ENCODE measurements at places on chromosomes 4 and X.

DNA sequence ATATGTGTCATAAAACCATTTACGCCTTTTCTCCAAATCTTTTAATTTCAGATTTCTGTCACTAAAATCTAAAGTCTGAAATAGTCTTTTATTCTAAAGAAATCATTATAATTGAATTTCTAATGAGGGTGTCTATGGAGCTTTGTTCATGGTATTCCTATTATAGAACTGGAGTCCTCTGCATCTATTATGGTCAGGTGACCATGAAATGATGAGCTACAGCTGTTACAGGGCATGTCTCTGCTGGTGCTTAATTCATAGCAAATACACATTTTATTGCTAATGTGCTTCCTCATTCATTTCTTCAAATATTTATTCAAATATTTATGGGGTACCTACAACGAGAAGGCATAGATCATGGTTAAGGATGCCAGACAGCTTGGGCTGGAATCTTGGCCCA is 126.1 kb downstream of the NAA11 start:
- DNase-seq = no peak

DNA sequence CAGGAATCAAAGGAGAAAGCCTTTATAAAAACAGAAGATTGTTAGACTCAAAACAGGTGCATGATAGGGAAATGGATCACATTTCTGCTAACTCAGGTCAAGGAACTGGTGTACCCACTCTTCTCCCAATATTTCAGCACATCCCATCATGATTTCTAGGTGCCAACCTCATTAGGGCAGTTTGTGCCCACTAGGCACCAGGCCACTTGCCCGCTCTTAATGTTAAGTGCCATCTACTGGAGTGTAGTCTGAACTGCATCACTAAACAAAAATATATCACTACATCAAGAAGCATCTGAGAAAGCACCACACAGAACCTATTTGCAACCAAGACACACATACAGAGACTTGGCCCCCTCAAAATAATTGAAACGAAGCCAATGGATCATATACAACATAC is 140.4 kb upstream of the GRID2 start:
- no peak for DNase-seq

GRCh38 chr4:44583393-44583792 is 68.0 kb downstream of the YIPF7 start:
- DNase-seq = peak; percentile 20

DNA sequence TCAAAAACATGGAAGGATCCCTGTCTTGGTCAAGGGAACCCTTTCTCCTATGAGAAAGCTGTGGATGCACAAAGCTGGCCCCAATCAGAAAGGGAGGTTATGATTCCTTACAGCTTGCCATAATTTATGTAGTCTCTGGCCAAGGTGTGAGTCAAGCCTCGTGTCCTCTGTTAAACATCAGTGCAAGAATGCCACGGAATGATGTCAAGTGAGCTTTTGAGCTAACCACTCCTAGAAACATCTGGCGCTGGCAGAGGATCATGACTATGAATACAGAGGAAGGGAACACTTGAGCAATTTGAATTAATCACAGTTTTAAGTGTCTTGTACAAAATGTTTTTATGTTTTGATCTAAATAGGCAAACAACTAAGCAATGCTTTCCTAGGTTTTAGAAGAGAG is 51.5 kb upstream of the RAP2C start:
- no peak for DNase-seq

- DNase-seq = no peak
These were observed 49.4 kb downstream of the ANXA3 start for GRCh38 chr4:78601013-78601412.

DNA sequence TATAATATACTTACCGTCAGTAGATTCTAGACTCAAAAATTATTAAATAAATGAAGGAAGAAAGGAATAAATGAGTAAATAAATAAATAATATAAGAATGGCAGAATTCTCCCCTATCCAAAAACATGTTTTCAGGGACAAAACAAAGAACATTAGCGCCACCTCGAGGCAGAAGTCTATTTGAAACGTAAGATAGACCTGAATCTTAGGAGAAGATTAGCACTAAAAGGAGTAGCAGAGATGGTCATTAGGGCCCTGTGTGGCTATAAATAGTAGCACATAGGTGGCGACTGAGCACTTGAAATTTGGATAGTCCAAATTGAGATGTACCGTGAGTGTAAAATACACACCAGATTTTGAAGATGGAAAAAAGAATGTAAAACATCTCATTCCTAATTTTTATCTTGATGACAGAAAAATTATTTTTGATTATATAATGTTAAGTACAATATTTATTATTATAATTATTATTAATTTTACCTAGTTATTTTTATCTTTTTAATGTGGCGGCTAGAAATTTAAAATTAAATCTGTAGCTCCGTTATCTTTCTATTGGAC is 24.3 kb upstream of the SRD5A3 start:
- peak; percentile 36 for DNase-seq

- DNase-seq = no peak
These were observed 146.0 kb downstream of the TBL1X start for GRCh38 chrX:9610771-9611392.

DNA sequence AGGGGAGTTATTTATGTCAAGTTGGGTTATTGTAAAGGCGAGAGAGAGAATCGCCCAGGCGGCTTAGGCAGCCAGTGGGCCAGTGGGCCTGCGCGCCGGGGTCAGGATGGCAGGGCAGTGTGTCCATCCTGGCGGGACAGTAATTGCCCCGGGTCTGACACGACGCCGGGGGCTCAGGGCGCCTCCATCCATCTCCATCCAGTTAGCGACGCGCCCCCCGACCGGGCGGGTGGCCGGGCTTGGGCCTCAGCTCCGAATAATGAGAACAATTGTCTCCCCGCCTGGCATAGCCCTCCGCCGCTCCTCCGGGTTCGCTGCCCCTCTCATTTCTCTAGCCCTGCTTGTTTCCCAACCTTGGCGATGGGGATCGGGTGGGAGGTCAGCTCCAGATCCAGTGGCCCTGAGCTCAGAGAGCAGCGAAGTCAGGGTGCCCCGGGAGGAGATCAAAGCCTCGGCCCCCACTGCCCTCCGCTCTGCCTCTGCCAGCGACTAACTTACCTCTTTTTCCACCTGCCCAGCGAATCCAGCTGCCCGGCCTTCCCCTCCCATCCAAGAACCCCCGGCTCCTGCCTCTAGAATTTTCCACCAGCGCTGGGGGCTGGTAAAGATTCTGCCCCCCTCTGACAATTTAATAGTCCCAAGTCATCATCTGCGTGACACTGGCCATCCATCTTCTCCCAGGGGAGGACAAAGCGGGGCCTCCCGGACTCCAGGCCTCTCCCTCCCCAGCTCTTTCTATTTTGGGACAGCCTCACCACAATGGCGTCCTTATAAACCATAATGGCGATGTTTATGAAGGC is 56.9 kb upstream of the TMEM33 start:
- peak; percentile 72 for DNase-seq
